ENCODE measurements at places on chromosomes 7 and 10.

DNA sequence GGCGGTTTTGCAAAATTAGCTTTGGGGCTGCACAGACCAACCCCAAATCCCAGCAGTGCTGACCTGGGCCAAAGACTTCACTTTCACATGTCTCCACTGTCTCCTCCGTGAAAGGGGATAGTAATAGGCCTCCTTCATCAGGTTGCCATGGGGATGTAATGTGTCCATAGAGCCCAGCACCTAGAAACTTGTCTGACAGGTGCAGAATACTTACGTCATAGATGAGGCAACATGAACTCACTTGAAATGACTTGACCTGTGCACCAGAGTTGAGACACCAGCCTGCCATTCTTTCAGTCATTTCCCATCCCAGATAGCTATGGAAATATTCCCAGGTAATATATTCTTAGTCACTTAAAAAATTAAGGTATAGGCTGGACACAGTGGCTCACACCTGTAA, 94.2 kb downstream of the INSYN2A start:
- DNase-seq: no peak

DNA sequence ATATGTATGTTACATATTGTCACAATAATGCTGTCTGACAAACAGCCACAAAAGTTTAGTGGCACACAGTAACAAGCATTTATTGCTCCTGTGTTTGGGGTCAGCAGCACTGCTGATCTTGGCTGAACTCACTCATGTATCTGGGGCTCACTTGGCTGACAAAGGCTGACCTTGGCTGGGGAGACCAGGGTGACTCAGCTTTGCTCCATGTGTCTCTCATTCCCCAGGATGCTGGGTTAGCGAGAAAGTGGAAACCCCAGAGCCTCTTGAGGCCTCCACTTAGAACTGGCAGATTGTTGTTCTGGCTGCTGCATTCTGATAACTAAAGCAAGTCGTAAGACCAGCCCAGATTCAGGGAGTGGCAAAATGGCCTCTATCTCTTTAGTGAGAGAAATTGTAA, 217.3 kb upstream of the HABP2 start:
- DNase-seq: no peak

DNA sequence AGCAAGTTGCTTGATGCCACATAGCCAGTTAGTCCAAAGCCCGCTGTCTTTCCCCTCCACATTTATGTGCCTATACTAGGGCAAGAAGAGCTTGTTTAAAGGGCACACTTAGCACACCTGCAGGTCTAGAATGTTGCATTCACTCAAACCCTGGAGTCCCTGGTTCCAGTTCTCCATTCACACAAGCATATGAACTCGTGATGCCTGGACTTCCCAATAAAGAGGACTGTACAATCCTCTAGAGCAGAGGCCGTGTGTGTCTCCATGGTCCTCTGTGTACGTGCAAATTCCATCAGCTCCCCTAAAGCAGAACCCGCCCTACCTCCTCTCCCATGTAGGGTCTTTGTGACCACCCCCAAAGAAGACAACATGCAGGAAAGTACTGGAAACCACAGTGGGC, 3.0 kb upstream of the SH3PXD2A start:
- DNase-seq: no peak

- DNase-seq: no peak
Observed at GRCh38 chr7:68446183-68446582, 1152.1 kb upstream of the AUTS2 start.

DNA sequence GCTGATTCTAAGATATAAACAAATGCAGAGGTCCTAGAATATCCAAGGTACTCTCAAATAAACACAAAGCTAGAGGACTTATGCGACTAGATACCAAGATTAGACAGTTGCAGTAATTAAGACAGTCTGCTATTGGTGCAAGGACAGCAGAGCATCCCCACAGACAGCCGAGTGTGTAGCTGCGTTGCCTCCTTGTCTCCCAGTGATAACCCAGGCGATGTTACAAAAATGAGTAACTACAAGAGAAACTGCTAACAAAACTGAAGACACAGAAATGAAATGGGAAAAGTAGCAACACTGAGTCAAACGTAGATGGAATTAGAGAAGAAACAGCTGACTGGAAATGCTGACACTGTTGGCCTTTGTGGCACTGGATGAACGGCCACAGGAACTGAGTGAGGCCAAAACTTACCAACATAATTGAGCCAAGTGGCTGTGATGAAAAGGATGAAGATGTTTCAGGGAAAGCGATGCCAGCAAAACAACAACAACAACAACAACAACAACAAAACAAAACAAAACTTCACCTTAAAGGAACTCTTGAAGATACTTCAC, 54.3 kb downstream of the BAIAP2L1 start:
- no peak for DNase-seq

- no peak for DNase-seq
Observed at GRCh38 chr7:404812-405488, 114.7 kb downstream of the PDGFA start.

- no peak for DNase-seq
Observed at GRCh38 chr10:19762026-19762425, 54.2 kb upstream of the PLXDC2 start.

DNA sequence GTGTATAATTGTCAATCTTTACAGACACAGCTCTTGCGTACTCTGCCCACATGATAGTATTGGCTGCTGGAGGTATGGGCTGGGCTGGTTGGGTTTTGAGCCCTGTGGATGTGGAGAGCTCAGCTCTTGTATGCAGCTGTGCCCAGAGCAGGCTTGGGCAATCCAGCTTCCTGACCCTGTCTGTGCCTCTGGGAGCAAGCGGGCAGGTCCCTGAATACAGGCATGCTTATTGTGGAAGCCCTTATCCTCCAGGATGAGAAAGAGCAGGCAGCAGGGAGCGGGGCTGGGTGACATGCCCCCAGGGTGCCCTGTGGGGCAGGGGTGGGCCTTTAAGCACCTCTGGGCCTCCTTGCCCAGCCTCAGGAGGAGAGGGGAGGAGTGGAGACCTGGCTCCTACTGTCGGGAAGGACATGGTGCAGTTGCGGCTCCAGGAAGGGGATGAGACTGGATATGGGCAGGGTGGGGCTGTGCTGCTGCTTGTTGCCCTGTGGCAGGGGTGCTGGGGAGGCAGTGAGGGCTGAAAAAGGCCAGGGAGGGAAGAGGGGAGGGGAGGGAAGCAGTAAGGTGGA, 32.7 kb upstream of the SH2D4B start:
- DNase-seq: no peak

- no peak for DNase-seq
Observed at GRCh38 chr7:137885678-137886077, 38.9 kb upstream of the DGKI start.

- DNase-seq: no peak
Observed at GRCh38 chr10:99534450-99534938, 1.8 kb downstream of the NKX2-3 start.

DNA sequence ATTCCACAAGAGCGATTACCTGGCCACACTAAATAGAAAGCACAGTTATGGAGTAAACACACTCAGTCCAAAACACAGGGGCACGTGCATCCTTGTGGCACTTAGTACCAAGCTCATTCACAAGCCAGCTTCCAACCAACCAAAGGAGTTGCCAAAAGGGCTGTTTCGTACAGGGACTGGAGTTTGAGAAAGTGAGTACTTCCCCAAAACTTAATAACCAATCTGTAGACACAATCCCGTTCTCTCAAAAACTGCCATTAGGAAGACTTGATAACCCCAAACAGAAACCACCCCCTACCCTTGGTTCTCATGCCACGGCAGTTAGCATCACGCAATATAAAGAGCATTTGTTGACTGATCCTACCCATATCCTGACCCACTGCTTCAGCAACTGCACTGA, 166.2 kb upstream of the ASAH2 start:
- DNase-seq: peak; percentile 12

GRCh38 chr7:87934699-87935383, 790 bp downstream of the ADAM22 start:
- DNase-seq: peak; percentile 30

GRCh38 chr10:35888400-35888799, 246.3 kb upstream of the FZD8 start:
- no peak for DNase-seq

GRCh38 chr7:33581236-33581635, 324.1 kb upstream of the BMPER start:
- DNase-seq: no peak

GRCh38 chr10:122490786-122491680, 29.7 kb downstream of the HTRA1 start:
- DNase-seq: peak; percentile 31

- DNase-seq: no peak
Observed at GRCh38 chr10:48786606-48787282, 102.1 kb downstream of the WDFY4 start.

DNA sequence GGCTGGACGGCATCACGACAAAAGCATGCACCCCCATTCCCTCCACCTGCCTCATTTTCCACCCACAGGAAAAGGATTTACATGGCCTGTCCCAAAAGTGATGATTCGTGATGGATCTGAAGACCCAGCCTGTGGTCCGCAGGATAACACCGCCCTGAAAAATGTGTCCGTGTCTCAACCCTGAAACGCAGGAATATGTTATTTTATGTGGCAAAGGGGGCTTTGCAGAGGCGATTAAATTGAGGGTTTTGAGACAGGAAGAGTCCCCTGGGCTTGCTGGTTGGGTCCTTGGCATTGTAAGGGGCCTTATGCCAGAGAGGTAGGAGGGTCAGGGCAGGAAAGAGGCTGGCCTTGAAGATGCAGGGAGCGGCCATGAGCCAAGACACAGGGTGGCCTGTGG, 80.2 kb upstream of the PPP2R2D start:
- DNase-seq: no peak

DNA sequence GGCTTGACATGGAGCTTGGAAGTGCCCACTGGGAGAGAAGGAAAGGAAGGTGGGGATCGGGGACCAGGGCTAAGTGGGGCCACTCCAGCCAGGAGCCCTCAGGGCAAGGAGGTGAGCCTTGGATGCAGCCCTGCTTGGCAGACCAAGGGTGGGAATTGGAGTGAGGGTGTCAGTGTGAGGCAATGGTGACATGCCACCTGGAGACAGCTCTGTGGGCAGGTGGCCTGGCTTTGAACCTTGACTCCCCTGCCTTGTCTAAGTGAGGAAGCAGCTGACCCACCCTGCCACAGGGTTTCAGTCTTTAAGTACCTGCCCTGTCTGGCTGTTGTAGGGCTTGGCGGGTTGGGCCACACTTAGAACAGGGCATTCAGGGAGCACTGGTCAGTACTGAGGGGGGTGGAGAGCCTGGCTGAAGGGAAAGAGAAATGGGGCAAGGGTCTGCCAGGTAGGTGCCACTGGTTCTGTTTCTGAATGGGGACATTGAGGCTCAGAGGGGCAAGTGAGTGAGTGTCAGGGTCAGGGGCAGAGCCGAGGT, 4.8 kb downstream of the RAMP3 start:
- no peak for DNase-seq

DNA sequence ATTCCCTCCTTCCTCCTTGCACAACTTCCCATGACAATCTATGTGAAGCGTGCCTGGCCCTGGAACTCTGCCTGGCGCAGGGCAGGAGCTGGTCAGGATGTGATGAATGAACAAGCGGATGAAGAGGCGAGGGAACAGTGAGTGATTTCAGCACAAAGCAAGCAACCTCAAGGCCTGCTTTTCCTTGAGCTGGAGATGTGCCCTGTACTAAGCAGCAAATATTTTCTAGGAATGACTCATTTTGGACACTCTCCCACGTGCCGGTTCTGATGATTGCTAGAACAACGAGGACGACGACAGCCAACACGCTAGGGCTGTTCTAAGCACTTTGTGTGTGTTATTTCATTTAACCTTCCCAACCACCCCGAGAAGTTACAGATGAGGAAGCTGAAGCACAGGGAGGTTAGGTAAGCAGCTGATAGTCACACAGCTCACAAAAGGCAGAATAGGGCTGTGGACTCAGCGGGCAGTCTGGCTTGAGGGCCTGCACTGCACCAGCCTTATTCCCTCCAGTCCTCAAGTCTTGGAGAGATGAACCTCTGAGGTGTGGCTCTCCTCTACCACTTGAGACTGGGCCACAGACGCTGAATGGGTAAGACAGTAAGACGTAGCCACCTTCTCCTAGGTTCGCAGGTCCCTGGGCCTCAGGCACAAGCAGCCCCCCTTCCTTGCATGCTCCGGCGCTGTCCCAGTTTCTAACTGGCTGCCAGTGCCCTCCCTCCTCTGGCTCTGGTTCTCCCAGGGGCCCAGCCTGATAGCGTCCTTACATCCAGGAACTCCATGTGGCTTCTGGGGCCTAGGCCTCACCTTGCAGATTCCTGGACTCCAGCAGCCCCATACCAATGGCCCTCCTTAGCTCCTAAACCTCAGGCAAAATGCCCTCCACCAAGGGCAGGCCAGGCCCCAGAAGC, 59.0 kb downstream of the YKT6 start:
- DNase-seq: no peak

- no peak for DNase-seq
Observed at GRCh38 chr10:61458031-61458430, 4.8 kb upstream of the TMEM26 start.

DNA sequence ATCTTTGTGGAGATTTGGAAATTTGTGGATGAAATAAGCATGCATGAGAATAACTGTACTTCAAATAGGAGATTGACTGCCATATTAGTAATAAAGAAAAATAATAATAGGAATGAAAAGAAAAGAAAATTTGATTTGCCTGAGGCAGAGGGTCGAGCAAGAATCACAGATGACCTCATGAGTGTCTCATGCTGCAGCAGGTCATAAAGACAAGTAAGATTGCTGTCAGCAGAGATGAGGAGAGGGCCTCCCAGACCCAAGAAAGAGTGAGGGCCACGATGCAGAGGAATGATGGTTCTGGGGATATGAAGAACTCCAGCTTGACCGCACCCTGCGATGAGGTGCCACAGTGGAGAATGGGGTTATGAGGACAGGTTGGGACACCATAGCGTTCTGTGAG, 39.2 kb downstream of the TOMM7 start:
- no peak for DNase-seq

DNA sequence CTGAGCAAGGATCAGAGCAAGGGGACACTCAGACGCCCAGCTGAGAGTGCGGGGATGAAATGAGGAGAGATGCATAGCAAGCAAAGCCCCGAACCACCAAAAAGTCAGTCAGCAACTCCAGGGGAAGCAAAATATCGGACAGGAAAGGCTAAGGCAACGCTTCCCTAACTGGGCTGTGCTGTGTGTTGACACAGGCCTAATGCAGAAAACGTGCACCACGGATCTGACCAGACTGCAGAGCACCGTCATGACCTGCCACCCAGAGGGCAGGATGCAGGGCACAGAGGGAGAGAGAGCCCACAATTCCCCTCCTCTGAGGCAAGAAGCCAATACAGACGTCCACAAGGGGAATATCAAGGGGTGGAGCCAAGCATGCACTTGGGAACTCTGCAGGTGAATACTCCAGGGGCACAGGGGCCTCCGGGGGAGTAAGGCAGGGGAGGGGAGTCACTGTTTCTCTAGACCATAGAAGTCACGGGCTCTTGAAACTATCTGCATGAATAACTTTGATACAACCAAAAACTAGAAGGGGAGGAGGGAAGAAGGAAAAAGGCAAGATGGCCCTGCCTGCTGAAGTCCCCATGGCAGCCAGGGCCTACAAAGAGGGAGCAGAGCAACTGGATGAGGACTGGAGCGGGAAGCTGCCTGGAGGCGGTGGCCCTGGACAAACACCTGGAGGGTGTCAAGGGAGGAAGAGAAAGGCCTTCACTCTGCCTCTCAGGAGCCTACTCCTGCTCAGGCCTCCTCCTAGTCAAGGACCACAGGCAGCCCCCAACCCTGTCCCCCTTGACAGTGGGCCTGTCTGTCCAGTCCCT, 26.2 kb downstream of the GRID1 start:
- peak; percentile 18 for DNase-seq
